ENCODE measurements at places on chromosomes 16 and 17. TPM values are rescaled to one million over a fixed set of nuclear protein-coding genes. Genes with fewer than 3 reads are reported as not detected.

PHOSPHO1 gene
- not detected for total RNA-seq

TMEM132E gene
- total RNA-seq, result 0.21 TPM

ACAP1 gene
- total RNA-seq, result 3.6 TPM

TOX3 gene
- 7.9 TPM for total RNA-seq

SGCA gene
- total RNA-seq, result not detected

HSD17B1 gene
- 0.34 TPM for total RNA-seq

EPN3 gene
- total RNA-seq, result 0.84 TPM

RAB26 gene
- total RNA-seq, result 0.68 TPM

CES1 gene
- not detected for total RNA-seq

KCNH4 gene
- total RNA-seq, result not detected

AARS1 gene
- total RNA-seq, result 185 TPM

PKMYT1 gene
- total RNA-seq, result 6.1 TPM

OTOP3 gene
- total RNA-seq, result not detected

CDR2L gene
- total RNA-seq, result 51.9 TPM

CENPX gene
- 62.3 TPM for total RNA-seq

KRTAP3-2 gene
- total RNA-seq, result not detected

ABCA10 gene
- total RNA-seq, result 0.14 TPM

CCL8 gene
- not detected for total RNA-seq

HEATR9 gene
- not detected for total RNA-seq

PLEKHH3 gene
- 11.2 TPM for total RNA-seq

KRTAP4-9 gene
- not detected for total RNA-seq

CEP295NL gene
- total RNA-seq, result 1.8 TPM

KRT33A gene
- total RNA-seq, result not detected

SPNS3 gene
- total RNA-seq, result 0.89 TPM
